Large intestine (tissue), 12 donors: ENCODE measurements at places on chromosomes 11 and 22. TPM values are rescaled to one million over a fixed set of nuclear protein-coding genes. Genes with fewer than 3 reads are reported as not detected.

The FAM181B gene
- polyA plus RNA-seq, result 5.9 TPM

The PHF21B gene
- polyA plus RNA-seq, result 0.63 TPM

The LIPT2 gene
- 6.8 TPM for polyA plus RNA-seq

The GAL3ST1 gene
- 19.5 TPM for polyA plus RNA-seq

The TRIM49 gene
- polyA plus RNA-seq, result not detected

The CFAP300 gene
- 1.9 TPM for polyA plus RNA-seq

The BUD13 gene
- polyA plus RNA-seq, result 21.3 TPM

The DEUP1 gene
- polyA plus RNA-seq, result 0.43 TPM

The MRGPRF gene
- polyA plus RNA-seq, result 17.6 TPM

The MB gene
- 7.2 TPM for polyA plus RNA-seq

The SMIM35 gene
- 0.46 TPM for polyA plus RNA-seq

The GRK3 gene
- 14.2 TPM for polyA plus RNA-seq

The FDXACB1 gene
- 3.2 TPM for polyA plus RNA-seq

The OR2AT4 gene
- polyA plus RNA-seq, result 3.2 TPM

The CHID1 gene
- polyA plus RNA-seq, result 82.9 TPM

The TPBGL gene
- polyA plus RNA-seq, result 0.39 TPM

The MEI1 gene
- polyA plus RNA-seq, result 4.4 TPM

The OR52W1 gene
- polyA plus RNA-seq, result 0.10 TPM

The OR4C5 gene
- not detected for polyA plus RNA-seq

The CRYAB gene
- 31.9 TPM for polyA plus RNA-seq

The ZBTB16 gene
- 2.8 TPM for polyA plus RNA-seq

The ROBO4 gene
- 5.1 TPM for polyA plus RNA-seq

The APIP gene
- polyA plus RNA-seq, result 25.7 TPM

The LRRC74B gene
- polyA plus RNA-seq, result 0.22 TPM

The CD3D gene
- 7.4 TPM for polyA plus RNA-seq

The CRYBB3 gene
- 0.16 TPM for polyA plus RNA-seq

The ART1 gene
- polyA plus RNA-seq, result not detected

The OR52E8 gene
- not detected for polyA plus RNA-seq

The TBX10 gene
- polyA plus RNA-seq, result 4.9 TPM

The LRRC10B gene
- 1.3 TPM for polyA plus RNA-seq

The CABP4 gene
- 0.90 TPM for polyA plus RNA-seq

The MMP7 gene
- not detected for polyA plus RNA-seq

The EHF gene
- 14.7 TPM for polyA plus RNA-seq

The CHRNA10 gene
- 2.4 TPM for polyA plus RNA-seq

The YWHAH gene
- polyA plus RNA-seq, result 90.3 TPM

The ACR gene
- polyA plus RNA-seq, result 0.48 TPM
